ENCODE measurements at places on chromosomes 13 and 19.

GRCh38 chr13:78576261-78576660 is 27.1 kb downstream of the POU4F1 start:
- no peaks in the 10 kb centered on the region for H3K27me3 ChIP-seq
- H3K4me3 ChIP-seq: no peak overlapping the region
- H3K27ac ChIP-seq: no peak overlapping the region
- no peaks in the 10 kb centered on the region for H3K36me3 ChIP-seq

DNA sequence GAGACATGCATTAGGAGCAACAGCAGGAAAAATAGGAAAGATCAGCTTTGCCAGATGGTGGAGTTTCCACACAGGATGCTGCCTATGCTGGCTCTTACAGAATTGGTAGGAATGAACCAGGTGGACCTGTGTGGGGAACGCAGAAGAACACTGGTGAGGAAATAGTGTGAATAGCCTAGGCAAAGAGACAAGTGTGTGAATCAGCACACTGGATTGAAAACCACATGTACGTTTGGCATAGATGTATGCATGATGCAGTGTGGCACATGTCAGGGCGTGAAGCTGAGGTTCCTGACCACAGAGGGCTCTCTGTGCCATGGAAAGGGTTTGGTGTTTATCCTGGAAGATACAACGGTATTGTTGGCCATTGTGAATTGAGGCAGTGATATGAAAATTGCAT is 156.5 kb upstream of the SLC10A2 start:
- H3K4me1 ChIP-seq: no peaks in the 10 kb centered on the region
- no peak overlapping the region for H3K4me3 ChIP-seq
- no peak for DNase-seq
- H3K36me3 ChIP-seq: no peaks in the 10 kb centered on the region
- H3K27ac ChIP-seq: no peak overlapping the region
- H3K27me3 ChIP-seq: no peaks in the 10 kb centered on the region

- peaks cover 8% of the 10 kb centered on the region for H3K4me1 ChIP-seq
- no peak for DNase-seq
- H3K27me3 ChIP-seq: no peaks in the 10 kb centered on the region
- H3K4me3 ChIP-seq: no peak overlapping the region
Measured at GRCh38 chr19:4115818-4116385, 8.0 kb downstream of the MAP2K2 start.

- no peaks in the 10 kb centered on the region for H3K27me3 ChIP-seq
- H3K4me3 ChIP-seq: no peak overlapping the region
- no peak overlapping the region for H3K27ac ChIP-seq
Measured at GRCh38 chr19:50449236-50449899, 16.7 kb downstream of the MYBPC2 start.

DNA sequence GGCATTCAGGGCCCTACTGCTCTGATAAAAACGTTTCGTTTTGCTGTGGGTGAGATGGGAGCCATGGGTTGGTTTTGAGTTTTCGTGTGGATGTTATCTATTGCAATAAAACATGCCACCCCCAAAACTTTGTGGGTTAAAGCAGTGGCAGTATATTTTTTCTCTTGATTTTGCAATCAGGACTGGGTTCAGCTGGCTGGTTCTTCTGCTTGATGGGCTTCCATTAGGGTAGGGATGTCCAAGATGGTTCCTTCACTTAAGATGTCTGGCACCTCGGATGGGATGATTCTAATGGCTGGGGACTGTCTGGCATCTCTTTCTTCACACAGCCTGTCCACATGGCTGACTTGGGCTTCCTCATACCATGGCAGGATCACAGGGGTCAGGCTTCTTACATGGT is 15.6 kb upstream of the PNMA8B start:
- H3K27ac ChIP-seq: no peak overlapping the region
- H3K27me3 ChIP-seq: peaks cover 26% of the 10 kb centered on the region
- no peak overlapping the region for H3K4me3 ChIP-seq
- no peaks in the 10 kb centered on the region for H3K36me3 ChIP-seq
